ENCODE measurements at places on chromosomes 1 and 21. TPM values are rescaled to one million over a fixed set of nuclear protein-coding genes. Genes with fewer than 3 reads are reported as not detected.

DNA sequence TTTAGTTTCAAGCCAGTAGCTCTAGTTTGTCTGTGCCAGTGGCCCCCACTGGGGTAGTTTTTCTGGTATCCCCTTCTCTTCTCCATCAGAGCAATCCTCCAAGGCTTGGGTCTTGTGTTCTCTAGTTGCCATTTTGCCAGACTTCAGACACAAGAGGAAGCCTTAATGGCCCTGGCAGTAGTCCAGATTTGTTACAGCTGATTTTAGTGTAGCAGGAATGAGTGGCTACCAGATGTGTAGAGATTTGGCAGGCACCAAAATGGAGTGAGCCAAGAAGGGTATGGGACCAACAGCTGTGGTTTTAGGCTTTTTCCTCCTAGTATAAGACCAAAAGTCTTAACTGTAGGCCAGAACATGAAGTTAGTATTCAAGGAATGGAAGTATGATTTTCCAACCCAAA, 56.8 kb downstream of the ACP6 start:
- DNase-seq, result no peak

Gene ETV3L
- total RNA-seq, result not detected

GRCh38 chr1:71621785-71622184, 541.0 kb upstream of the ZRANB2 start:
- no peak for DNase-seq

DNA sequence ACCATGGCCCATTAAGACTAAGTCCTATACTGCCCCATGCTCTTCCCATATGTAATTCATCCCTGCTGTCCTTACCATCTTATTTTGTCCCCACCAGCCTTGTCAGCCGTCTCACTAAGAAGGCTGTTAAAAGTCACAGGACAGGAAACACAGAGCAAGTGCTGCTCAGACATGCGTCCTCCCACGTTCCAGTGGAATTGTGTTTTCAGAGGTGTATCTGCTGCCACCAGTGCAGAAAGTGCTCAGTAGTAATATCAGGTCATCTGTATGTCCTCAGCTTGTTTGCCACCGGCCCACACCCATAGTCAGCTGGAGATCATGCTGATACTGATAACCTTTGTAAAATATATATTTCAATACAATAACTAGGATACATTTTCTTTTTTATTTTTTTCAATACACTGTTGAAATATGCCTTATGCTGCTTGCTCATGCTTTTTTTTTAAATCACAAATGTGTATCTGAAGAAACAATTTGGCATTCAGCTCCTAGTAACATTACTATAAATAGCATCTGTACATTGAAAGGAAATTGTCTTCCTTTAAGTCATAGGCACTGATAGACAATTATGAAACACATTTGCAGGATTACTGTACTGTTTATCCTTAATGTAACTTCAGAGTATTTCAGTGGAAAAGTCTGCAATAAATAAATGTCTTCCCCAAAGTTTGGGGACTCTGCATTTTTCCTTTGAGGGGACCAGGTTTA, 156.9 kb downstream of the EDEM3 start:
- DNase-seq, result no peak

- DNase-seq, result no peak
These were observed 127.3 kb upstream of the ADGRL4 start for GRCh38 chr1:79133774-79134364.

Gene PIK3R3
- total RNA-seq, result 6.1 TPM

DNA sequence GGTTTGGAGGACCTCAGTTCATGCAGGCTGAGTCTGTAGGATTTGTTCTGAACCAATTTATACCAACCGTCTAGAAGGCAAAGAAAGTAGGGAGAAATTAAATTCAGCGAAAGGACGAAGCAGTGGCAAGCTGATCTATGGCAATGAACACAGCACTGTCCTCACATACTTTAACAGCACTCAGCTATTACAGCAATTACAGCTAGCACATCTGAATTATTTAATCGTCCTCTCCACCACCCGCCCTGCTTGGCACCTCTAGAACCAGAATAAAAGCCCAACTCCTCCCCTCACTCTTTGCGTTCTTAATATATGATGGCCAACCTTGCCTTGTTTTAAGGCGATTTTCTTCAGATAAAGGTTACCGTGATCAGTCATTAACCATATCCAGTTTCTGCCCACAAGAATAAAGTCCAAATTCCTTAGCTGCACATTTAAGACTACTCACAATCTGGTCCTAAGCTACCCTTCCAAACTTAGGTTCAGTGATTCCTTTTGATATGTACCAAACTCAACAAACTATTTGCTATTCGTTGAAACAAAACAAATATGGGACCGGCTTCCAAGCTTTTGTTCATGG, 169.4 kb upstream of the ESRRG start:
- no peak for DNase-seq

- no peak for DNase-seq
These were observed 4.8 kb upstream of the SLC2A1 start for GRCh38 chr1:42963378-42964043.

- no peak for DNase-seq
These were observed 53.4 kb downstream of the MACO1 start for GRCh38 chr1:25484096-25484495.

- no peak for DNase-seq
These were observed 25.1 kb downstream of the SYNJ1 start for GRCh38 chr21:32702702-32703101.

DNA sequence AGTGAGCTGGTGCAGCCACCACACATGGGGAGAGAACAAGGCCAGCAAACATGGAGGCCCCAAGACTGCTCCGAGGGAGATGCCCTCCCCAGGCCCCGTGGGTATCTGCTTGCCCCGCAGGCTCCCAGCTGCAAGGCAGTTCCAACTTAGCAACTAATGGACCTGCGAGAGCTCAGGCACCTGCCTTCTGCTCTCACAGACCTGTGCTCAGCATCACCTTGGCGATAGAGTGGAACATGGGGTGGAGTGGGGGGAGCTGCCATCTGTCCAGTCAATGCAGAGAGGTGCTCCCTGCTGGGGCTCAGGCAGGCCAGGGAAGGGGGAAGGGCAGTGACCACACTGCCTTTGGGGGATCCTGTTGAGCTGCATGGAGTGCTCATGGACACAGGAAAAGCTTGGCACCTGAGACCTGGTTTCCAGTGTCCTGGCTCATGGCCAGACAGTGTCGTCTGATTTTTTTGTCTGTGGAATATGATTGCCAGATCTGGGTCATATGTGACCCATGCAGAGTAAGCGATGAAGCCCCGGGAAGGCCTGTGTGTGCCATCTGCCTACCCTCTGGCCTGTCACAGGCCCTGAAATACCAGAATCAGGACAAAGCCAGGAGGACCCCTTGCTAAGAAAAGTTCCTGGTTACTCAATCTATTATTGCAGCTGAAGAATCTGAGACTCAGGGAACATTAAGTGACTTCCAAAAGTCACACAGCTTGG, 39.9 kb upstream of the TENT5C start:
- no peak for DNase-seq

Gene FAM177B
- total RNA-seq, result not detected

- no peak for DNase-seq
These were observed 190.5 kb downstream of the ZP4 start for GRCh38 chr1:237700181-237700580.

- no peak for DNase-seq
These were observed 831 bp downstream of the TMEM52 start for GRCh38 chr1:1917995-1918900.

GRCh38 chr1:163290025-163290640, 31.6 kb upstream of the NUF2 start:
- DNase-seq, result no peak

Gene KMO
- 1.0 TPM for total RNA-seq

DNA sequence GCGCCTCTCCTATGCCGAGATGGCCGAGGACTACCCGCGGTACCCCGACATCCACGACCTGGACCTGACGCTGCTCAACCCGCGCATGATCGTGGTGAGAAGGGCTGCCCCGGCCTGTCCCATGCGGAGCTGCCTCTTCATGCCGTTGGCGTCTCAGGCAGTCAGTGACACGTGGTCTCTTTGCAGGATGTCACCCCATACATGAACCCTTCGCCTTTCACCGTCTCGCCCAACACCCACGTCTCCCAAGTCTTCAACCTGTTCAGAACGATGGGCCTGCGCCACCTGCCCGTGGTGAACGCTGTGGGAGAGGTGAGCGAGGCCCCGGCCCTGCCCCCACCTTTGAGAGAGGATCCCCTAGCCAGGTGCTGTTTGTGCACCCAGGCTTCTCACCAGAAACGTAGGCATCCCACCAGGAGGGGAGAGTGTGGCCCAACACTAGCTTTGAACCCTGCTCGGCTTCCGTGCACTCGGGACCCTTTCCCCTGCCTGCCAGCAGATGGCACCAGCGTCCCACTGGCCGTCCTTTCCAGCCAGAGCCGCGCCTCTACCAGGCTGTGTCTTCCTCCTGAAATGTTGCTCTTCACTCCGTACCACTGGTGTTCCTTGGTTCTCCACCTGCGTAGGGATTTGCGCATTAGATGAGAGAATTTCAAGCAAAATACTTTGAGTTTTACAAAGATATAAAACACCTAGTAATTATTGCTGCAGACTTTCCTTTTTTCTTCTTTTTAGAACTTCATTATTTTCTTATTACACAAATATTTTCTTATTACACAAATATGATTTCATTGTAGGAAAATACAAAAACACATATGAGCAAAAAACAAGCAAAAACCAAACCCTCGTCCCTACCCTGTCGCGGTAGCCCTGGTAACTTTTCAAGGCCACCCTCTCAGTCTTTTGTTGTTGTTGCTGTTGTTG, 9.0 kb downstream of the NPPA start:
- DNase-seq, result no peak

DNA sequence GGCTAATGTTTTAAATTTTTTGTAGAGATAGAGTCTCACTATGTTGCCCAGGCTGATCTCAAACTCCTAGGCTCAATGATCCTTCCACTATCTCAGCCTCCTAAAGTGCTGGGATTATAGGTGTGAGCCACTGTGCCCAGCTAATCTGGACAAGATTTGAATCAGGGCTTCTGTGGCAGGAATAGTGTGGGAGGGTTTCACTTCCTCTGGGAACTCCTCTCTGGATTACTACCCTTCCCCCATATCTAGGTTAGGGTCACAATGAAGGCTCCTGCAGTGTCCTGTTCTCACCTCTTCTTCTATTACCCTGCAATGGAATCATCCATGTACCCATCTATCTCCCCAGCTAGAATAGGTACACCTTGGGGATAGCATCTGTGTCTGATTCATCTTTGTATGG, 133.6 kb upstream of the RAB4A start:
- DNase-seq, result no peak

- no peak for DNase-seq
These were observed 8.0 kb downstream of the RRP1B start for GRCh38 chr21:43667191-43667904.

DNA sequence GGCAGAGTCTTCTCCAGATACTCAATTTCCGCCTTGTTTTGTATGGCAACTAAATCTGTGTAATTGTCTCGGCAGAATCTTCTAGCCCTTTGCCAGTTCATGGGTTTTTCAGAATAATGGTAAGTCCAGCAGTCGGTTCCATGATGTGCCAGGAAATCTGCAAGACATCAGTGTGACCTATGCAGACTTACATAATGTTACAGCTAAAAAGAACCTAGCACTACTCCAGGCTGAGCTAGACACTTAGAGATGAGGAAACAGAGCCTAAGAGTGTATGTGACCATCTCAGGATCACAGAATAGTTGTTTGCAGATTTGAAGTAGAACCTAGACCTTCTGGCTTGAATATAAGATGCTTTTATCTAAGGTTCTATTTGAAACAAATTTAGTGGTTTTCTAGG, 2.8 kb downstream of the SELL start:
- no peak for DNase-seq

DNA sequence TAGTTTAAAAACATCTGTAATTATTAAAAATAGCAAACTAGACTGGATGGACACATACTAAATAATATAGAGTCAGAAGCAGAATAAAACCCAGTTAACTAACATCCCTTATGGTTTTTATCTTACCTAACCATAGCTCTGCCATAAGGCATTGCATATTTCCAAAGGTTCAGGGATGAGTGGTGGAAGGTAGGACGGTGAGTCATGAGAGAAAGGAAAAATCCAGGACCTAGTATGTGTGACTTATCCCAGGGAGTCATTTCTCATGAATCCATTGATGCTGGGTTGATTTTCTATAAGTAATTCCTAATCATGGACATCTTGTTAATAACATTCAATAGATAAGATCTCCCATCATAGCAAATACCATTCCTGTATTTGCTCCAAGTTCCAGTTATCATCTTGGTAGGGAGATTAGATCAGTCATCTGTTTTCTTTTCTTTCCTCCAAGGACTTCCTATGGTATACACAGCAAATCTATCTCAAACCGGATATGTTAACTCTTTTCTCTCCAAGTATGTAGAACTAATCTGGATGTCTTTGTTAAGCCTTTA, 490.7 kb upstream of the B3GALT2 start:
- DNase-seq, result no peak

DNA sequence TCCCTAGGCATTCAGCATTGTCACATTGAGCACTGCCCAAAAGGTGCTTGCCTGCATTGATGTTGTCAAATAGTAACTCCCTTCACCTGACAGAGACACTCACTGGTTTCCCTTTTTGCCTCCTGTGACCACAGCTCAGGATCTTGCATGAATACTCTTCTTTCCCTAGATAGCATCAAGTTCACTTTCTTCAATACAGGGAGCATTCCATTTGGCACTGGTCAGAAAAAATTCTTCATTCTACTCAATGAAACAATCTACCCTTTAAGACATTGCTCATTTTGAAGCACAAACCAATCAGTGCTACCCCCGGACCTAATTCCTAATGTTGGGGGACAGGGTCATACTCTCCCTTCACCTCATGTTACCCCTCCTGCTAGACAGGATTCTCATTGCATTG, 319.0 kb upstream of the SNX7 start:
- DNase-seq, result no peak

GRCh38 chr21:44539046-44539445, 949 bp downstream of the KRTAP10-1 start:
- DNase-seq, result no peak

Gene S100A16
- total RNA-seq, result 1,016 TPM

Gene FAM167B
- 0.35 TPM for total RNA-seq

- DNase-seq, result no peak
These were observed 391.2 kb downstream of the RWDD3 start for GRCh38 chr1:95625224-95625623.

DNA sequence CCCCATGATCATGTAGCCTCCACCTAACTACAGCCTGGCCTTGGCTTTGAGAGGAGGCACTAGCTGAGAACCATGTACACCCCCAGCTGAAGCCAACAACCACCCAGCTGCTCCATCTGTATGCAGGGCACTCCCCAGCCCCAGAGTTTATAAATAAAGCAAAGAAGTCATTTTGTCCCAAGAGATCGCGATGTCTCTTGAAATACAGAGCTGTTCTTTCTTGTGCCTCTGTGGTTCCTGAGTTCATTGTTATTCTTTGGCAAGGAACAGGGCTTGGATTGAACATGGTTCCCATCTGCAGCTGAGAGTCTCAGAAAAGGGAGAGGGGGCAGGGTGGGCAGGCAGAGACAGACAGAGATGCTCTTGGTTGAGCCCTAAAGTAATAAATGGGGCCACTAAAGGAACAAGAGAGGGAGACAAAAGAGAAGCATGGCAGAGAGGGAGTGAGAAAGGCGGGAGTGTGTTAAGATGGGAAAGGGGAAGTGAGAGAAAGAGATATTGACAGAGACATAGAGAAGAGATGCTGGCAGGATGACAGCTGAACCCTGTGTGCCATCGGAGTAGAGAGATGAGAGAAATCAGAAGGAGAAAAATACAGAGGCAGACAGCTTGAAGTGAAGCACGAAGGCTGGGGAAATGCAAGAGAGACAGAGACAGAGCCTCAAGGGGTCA, 63.3 kb downstream of the TNR start:
- DNase-seq, result no peak

Gene F11R
- 57.8 TPM for total RNA-seq

Gene SH3D21
- total RNA-seq, result 4.0 TPM

All from epithelial cell of proximal tubule (primary cell).